ENCODE measurements at places on chromosomes 7 and 10.

DNA sequence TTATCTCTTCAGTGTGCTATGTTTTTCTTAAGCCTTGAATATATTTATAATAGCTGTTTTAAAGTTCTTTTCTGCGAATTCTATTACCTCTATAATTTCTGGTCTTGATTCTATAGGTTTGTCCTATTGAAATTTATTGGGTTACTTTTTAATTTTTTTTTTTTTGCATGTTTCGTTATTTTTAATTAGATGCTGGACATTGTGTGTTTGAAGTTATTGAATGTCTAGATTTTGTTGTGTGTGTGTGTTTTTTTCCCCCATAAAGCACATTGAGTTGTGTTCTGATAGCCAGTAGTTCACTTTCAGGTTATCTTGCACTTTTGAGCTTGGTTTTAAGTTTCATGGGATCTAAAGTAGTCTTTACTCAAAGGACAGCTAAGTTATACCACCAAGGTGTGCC is 394.9 kb downstream of the RPS24 start:
- no peak for DNase-seq

DNA sequence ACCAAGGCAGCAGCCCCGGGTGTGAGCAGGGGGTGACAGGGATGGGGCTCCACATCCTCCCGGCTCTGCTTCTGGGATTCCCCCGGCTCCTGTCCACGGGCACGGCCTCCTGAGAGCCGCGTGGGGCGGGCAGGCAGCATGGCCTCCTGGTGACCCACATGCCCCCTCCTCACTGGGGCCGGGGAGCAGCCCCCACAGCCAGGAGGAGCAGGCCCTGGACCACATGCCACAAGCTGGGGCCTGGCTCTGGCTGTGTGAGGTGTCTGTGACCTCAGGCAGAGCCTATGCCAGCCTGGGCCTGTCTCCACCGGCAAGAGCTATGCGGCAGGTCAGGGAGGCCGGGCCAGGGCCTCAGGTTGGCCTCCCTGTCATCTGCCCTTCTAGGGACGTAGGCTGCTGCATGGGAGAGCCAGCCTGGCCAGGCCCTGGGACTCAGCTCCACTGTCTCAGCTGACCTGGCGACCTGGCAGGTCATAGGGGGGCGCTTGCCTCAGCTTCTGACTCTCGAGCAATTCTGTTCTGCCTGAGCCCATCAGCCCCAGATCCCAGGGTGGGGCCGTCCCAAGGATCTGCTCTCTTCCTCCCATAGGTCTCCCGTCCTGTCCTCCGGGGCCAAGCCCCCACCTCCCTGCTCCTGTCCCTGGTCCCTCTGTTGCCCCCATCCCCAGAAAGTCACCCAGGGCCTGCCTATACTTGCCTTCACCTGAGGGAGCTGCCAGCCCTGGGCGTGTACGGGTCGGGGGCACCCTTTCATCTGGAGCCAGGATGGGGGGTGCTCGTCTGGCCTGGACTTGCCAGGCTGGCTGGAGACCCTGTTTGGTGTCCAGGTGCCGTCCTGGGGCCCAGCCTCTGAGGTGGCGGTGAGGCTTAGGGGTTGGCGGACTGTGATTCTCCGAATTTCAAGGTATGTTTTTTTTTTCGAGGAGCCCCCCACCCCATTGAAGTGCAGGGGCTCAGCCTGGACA is 3.9 kb upstream of the TMEM184A start:
- DNase-seq, result no peak

GRCh38 chr10:16001581-16001980 is 141.3 kb upstream of the MINDY3 start:
- no peak for DNase-seq

- peak; percentile 82 for DNase-seq
Measured at GRCh38 chr10:52128056-52128683, 185.9 kb upstream of the DKK1 start.

Measured in tongue (tissue), 3 donors.